ENCODE measurements at places on chromosomes 11 and 22. TPM values are rescaled to one million over a fixed set of nuclear protein-coding genes. Genes with fewer than 3 reads are reported as not detected.
A peak's percentile ranks its signal among the peaks of the same experiment; 100 is the strongest.

ZDHHC13 gene
- 15.8 TPM for total RNA-seq

DNA sequence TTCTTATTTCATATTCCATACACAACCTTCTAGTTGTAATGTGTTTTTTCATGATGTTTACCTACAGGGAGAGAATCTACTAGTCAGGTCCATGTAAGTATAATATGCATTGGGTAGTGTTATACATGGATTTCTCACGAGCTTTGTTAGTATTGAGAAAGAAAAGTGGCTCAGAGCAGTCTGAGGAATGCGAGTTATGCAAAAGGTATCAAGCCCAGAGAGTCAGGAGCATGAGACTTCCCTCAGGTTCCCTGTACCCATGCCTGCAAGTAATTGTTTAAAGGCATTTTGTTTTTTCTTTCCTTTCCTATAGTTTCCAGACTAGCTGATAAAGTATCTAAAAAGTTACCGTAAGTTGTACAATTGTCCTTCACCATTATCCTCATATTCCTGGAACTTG, 66.1 kb downstream of the STK33 start:
- DNase-seq, result no peak

APOBEC3C gene
- total RNA-seq, result 14.0 TPM

FAR1 gene
- 40.1 TPM for total RNA-seq

GRCh38 chr11:120031612-120032600, 106.0 kb downstream of the TRIM29 start:
- DNase-seq, result no peak

DNA sequence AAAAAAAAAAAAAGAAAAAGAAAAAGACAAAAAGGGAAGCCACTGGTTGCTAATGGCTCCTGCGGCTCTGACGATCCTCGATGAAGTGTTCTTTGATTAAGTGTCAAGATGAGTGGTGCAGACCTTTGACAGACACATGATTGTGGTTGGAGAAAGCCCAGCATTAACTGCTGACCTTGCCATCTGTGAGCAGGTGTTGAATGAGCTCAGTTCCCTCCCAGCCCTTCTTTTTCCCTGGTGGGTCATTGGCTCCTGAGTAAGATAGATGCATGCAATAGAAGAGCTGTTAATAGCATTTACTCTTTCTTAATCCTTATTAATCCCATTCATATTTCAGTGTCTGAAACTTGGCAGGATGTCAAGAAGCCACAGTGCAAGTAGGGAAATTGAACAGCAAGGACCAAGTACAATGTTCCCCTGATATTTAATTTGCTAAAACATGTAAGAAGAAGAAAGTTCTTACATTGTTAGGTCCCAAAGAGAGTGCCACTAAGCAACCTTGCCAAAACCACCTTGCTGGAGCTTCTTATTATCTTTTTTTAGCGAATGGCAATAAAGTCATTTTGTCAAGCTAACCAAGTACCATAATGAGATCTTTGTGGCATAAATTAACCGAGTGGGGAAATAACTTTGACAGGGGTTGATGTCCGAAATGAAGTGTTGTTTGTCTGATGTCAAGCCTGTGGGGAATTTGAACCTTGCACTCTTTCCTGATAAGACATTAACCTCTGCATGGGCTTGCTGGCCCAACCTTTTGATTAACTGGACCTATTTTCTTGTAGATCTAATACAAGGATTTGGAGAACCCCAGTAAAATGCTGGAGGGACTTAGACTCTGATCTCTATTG, 113.7 kb downstream of the PTPRJ start:
- DNase-seq, result peak; percentile 27

LINC01488 gene
- not detected for total RNA-seq

GRCh38 chr11:59415111-59415510, 11.1 kb downstream of the OR5A2 start:
- no peak for DNase-seq

DNA sequence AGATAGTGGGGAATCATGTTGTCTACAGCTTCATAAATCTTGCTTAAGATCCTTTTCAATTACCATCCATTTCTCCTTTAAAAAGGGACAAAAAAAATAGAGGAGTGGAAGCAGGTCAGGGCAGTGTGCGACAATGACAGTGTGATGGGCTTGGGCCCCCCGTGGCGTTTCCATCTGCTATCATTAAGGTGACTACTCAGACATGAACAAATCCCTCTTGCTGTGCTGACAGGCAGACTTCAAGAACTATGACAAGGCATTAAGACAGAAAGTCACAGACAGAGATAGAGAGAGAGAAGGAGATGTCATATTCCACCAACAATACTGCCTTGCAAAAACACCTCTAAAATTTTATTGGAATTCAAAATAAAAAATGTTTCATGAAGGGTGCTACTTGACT, 263.2 kb downstream of the DCDC1 start:
- no peak for DNase-seq

TCN1 gene
- total RNA-seq, result not detected

- no peak for DNase-seq
Observed at GRCh38 chr11:113193946-113194345, 120.4 kb upstream of the TTC12 start.

- no peak for DNase-seq
Observed at GRCh38 chr22:21719024-21719423, 16.6 kb downstream of the YPEL1 start.

SCGB1D2 gene
- total RNA-seq, result not detected

Data from LHCN-M2 (cell line).